ENCODE measurements at places on chromosomes 5 and 9.

DNA sequence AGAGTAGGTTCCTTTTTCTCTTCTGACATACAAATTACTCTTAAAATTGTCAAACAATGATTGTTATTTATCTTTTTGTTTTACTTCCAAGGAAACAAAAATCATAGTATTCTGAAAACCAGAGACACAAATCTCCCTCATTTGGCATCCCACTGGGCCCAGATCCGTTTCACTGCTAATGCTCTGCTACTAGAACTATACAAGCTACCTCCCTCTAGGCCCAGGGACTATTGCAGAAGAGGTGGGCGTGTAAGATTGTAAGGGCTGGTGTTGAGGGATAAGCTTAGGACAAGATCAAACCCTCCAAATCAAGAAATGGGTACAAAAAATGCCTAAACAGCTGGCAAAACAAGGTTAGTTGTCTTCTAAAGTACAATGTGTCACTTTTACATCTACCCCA, 928.9 kb upstream of the CDH10 start:
- DNase-seq: no peak

DNA sequence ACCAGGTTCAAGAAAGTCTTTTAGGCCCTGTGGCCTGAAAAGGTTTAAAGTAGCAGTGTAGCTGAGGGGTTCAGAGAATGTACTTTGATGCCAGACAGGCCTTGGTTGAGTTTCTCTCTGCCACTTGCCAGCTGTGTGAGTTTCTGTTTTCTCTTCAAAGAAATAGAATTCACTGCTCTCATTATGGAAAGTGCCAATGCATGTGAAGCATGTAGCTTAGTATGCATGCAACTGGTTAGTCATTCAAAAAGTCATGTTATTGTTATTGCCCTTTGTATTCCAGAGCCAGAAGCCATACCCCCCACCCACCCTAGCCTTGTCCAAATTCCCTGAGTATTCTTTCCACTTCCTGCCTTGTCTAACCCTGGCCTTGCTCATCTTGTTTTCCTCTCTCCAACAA, 101.7 kb downstream of the ADRB2 start:
- no peak for DNase-seq

- no peak for DNase-seq
Observed at GRCh38 chr9:79357616-79358015, 214.1 kb upstream of the TLE4 start.

DNA sequence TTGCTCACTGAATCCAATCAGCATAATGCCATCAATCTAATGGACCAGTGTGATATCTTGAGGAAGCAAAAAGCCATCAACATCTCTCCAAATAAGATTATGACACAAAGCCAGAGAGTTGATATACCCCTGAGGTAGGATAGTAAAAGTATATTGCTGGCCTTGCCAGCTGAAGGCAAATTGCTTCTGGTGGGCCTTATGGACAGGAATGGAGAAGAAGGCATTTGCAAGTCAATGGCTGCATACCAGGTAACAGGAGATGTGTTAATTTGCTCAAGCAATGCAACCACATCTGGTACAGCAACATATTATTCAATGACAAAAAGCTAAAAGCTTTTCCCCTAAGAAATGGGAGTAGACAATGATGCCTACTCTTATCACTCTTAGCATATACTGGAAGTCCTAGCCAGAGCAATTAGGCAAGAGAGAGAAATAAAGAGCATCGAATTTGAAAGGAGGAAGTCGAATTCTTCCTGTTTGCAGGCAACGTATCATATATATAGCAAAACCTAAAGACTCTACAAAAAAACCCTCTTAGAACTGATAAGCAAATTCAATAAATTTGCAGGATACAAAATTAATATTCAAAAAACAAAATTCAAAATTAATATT, 216.1 kb upstream of the RASA1 start:
- DNase-seq: no peak

GRCh38 chr9:97983589-97984187, 547 bp downstream of the ANP32B start:
- peak; percentile 37 for DNase-seq

- no peak for DNase-seq
Observed at GRCh38 chr9:113895526-113895925, 19.4 kb downstream of the ZNF618 start.

- no peak for DNase-seq
Observed at GRCh38 chr5:59275510-59276324, 617.8 kb downstream of the PDE4D start.

DNA sequence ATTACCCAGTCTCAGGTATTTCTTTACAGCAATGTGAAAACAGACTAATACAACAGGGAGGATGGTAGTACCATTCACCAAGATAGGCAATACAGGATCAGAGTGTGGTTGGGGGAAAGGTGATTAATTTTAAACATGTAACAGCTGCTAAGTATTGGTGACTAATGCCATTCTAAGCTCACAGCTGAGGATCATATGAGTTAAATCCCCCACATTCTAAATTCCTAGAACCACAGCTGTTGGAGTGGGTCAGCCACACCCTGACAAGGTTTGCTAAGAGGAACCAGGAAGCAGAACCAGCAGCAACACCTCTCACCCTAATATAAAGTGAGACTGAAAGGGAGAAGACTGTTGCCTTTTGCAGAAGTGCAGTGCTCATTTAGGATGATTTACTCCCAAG, 24.8 kb downstream of the HSPB3 start:
- no peak for DNase-seq

DNA sequence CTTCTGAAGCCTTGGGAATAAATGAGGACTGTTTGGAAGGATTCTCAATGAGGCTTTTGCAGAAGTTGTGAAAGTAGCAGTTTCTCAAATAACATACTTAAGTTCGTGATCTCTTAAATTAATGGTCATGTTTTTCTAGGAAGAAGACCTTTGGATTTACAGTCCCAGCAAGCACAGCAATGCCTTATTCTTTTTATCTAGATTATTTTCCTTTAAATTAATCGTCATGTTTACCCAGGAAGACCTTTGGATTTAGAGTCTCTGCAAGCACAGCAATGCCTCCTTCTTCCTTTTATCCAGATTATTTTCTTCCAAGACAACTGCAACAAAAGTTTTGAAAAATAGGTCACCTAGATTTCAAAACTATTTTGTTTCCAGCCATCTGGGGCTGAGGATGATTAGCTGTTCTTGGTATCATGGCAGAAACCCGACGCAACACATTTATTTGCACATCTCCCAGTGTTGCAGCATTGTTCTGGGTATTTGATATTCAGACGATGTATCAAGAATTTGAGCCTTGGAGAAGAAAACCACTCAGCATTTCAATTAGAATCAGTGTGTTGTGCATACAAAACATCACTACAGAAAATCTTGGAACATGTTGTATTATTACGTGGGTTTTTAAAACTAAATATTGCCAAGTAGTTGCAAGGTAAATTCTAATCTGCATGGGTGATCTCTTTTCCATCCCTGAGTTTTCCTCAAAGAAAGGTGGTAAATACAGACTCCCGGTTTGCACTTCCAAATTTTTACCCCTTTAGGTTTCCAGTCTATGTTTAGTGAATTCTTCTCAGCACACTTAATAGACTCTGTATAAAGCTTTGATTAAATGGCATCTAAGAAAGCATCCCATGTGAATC, 50.9 kb downstream of the JAKMIP2 start:
- DNase-seq: no peak

DNA sequence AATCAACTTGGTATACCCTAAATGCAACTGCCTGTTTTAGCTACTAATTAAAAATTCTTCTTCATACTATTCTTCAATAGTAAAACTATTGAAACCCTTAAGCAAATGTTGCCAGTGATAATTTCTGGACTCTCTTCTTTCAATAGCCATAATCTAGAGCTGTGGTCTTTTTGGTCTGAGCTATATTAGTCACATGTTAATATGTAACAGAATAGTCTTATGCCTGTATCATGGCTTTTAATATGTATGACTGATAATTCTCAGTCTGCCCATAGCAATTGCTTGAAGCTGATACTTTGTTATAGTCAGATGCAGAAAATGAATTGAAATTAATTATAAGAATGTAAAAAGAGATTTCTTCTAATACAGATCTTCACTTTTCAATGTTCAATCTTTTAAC, 1871.9 kb upstream of the CDH6 start:
- no peak for DNase-seq

- DNase-seq: no peak
Observed at GRCh38 chr9:35797311-35798109, 6.1 kb downstream of the NPR2 start.

DNA sequence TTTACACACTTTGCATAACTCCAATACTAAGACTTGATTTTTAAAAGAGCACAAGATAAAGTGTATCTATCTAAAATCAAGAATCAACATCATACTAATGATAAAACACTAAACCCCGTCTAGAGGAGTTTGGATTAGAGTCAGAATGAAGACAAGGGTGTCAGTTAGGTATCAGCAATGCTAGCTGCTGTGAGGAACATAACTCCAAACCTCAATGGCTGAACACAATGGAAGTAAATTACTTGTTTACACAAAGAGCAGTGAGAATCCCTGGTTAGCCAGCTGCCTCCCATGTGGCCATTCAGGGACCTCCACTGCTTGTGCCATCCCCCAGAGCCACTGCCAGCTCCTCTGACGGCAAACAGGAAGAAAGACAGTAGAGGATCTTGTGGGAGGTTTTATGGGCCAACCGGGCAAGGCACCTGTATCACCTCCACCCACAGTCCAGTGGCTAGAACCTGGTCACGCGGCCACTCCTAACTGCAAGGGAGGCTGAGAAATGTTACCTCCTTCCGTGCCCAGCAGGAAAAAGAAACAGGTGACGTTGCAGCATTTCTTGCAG, 24.0 kb upstream of the GRHPR start:
- no peak for DNase-seq

- DNase-seq: no peak
Observed at GRCh38 chr5:38478166-38478565, 78.3 kb downstream of the LIFR start.

DNA sequence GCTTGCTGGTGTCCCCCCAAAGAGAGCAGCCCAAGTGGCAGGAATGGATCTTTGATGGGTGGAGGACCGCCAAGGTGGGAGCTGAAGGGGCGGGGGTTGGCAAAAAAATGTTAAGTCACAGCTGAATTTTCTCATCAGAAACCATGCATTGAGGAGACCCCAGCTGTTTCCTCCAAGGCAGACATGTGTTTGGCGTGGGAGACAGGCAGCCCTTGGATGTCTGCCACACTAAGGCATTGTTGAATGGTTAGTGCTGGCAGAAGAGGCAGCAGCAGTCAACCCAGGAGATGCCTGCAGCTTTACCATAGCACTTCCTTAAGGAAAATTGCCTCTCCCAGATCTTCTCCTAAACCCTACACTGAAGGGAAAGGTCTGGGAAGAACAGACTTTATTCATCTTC, 394.9 kb upstream of the CD180 start:
- no peak for DNase-seq

GRCh38 chr5:72209147-72210115, 102.2 kb downstream of the MAP1B start:
- peak; percentile 79 for DNase-seq

GRCh38 chr5:1881098-1881572, 1.6 kb downstream of the IRX4 start:
- no peak for DNase-seq

DNA sequence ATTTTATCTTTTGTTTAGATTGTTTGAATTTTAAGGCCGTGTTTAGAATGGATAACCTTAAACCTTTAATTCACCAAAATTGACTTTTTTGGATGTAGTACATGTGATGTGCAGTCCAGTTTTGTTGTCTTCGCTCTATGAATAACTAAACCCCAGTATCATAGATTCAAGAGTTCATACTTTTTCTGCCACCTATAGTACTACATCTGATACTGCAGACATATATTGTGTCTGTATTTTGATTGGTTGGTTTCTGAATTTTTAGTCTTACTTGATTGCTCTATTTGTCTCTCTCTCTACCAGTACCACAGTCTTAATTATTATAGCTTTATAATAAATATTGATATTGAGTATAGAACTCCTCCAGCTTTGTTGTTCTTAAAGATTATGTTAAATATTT, 58.1 kb downstream of the PPIP5K2 start:
- DNase-seq: no peak

GRCh38 chr9:92474587-92474986, 7.7 kb downstream of the ASPN start:
- DNase-seq: no peak

All from NCI-H2171 (cell line).